ENCODE measurements at places on chromosomes 3 and 15.

GRCh38 chr15:74603789-74604705, 11.6 kb upstream of the CLK3 start:
- DNase-seq, result no peak

GRCh38 chr15:95799286-95800200, 531.0 kb upstream of the NR2F2 start:
- no peak for DNase-seq

GRCh38 chr15:31828594-31828993, 201.7 kb upstream of the CHRNA7 start:
- peak; percentile 75 for DNase-seq

GRCh38 chr3:65687741-65688140, 351.0 kb downstream of the MAGI1 start:
- DNase-seq, result no peak

DNA sequence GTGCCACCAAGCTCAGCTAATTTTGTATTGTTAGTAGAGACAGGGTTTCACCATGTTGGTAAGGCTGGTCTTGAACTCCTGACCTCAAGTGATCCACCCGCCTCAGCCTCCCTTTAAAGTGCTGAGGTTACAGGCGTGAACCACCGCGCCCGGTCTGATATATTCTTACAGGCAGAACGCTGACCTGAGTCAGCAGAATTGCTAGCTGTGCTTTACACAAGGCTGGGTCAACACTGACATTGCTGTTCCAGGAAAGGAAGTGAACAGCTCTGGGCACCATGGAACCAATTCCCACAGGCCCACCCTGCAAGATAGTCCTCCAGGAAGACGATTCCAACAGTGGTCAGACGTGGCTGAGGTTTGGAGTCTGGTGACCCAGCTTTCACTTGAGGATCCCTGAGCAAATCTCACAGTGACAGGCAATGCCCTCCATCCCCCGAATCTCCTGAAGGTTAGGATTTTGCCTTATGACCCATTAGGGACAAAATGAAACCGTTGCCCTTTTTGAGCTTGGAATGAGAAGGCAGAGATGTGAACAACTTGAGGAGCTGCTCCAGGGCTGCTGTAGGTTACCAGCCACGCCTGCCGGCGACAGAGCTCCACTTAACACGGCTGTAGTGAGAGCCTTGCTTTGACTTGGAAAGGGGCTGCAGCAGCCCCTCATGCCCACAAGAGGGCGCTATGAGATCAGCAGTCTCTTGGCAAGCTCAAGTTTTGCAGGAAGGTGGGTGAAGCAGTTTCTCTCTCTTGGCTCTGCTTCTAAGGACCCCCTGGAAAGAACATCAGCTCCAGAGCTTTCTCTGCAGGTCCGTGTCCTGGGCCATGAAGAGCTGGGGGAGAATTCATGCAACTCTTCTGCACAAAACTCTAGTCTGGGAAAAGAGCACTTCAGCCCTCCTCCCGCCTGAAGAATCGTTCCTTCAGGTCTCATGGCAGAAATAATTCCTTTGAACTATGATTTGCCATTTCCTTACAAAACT, 74.1 kb downstream of the SENP2 start:
- peak; percentile 65 for DNase-seq

- no peak for DNase-seq
These were observed 39.1 kb upstream of the DNAJC13 start for GRCh38 chr3:132378048-132378762.

GRCh38 chr15:101332061-101332467, 37.0 kb upstream of the SNRPA1 start:
- DNase-seq, result no peak

DNA sequence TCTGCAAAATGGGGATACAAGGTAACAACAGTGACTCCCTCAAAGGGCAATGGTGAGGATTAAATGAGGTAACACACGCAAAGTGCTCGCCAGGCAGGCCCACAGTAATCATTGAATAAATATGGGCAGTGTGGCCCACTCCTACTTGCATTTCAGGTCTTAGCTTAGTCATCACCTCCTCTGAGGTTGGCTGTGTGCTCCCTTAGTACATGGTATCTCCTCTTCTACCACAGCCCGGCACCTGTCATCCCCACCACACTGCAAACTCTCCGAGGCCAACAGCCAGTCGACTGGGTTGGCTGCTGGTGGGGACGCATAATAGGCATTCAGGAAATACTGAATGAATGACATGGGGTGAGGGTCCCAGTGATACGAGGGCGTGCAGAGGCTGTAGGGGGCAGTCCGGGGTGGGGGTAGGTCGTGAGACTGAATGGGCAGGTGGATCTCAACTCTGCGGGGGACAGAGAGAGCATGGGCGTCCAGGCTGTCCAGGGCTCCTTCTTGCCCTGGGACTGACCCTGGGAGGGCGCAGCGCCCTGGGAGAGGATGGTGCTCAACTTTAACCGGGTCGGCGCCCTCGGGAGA, 375 bp upstream of the MYZAP start:
- no peak for DNase-seq

DNA sequence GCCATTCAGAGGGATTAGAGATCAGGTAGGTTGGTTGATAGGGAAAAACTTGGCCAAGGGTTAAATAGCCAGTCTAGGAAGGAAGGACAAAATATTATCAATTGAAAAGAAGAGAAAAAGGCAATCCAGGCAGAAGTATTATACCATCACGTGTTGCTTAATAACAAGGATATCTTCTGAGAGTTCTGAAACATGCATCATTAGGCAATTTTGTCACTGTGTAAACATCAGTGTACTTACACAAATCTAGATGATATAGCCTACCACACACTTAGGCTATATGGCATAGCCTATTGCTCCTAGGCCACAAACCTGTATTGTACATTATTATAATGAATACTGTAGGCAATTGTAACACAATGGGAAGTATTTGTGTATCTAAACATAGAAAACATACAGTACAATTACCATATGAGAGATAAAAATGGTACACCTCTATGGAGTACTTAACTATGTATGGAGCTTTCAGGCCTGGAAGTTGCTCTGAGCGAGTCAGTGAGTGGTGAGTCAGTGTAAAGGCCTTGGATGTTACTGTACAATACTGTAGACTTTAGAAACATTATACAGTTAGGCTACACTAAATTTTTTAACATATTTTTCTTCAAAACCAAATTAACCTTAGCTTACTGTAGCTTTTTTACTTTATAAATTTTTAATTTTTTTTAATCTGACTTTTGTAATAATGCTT, 2.7 kb downstream of the TEX55 start:
- no peak for DNase-seq

DNA sequence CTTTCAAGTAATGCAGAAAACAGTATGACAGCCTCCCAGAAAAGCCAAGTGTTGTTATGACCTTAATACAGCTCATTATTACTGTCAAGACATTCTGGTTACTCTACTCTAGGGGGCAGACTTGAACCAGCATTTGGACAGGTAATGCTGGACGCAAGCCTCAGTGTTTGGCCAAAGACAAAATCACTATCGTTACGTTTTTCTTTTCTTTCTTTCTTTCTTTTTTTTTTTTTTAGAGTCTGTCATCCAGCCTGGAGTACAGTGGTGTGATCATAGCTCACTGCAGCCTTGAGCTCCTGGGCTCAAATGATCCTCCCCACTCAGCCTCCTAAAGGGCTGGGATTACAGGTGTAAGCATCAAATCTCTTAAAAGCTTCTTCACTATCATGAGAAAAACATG, 29.4 kb upstream of the TMEM45A start:
- DNase-seq, result peak; percentile 50

- DNase-seq, result no peak
These were observed 89.2 kb upstream of the MITF start for GRCh38 chr3:69650066-69650419.

DNA sequence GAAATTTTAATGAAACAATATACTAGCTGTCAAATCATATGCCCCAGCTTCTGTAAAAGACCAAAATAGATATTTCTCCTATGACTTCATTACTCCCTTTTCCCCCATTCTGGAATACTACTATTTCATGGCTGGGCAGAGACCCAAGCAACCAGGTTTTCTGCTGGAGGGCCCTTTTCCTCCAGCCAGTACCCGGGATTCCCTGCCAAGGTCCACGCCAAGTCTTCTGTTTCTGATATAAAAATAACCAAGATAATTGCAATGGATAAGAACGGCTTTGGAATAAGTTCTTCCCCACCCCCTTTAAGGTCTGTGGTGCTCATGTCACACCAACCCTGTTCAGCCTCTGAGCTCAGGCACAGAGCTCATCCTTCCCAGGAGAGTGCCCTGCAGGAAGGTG, 17.2 kb upstream of the NMNAT3 start:
- DNase-seq, result no peak

DNA sequence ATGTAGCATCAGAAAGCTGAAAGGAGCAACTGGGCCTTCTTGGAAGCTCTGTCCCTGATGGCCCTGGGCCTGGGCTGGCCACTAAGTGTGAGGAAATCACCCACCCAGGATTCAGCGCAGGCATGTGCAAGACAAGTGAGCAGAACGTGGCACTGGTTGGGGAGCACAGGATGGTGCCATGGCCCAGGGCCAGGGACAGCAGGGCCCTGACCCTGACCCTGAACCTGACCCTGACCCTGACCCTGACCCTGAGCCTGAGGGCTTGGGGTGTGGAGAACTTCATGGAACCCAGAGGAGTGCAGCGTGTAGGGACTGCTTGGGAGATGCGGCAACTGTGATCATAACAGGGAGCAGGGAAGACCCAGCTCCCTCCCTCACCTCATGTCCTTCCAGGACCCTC, 5.9 kb upstream of the ALDH1L1 start:
- DNase-seq, result no peak

GRCh38 chr3:135440746-135441145, 524.8 kb upstream of the PPP2R3A start:
- DNase-seq, result no peak

DNA sequence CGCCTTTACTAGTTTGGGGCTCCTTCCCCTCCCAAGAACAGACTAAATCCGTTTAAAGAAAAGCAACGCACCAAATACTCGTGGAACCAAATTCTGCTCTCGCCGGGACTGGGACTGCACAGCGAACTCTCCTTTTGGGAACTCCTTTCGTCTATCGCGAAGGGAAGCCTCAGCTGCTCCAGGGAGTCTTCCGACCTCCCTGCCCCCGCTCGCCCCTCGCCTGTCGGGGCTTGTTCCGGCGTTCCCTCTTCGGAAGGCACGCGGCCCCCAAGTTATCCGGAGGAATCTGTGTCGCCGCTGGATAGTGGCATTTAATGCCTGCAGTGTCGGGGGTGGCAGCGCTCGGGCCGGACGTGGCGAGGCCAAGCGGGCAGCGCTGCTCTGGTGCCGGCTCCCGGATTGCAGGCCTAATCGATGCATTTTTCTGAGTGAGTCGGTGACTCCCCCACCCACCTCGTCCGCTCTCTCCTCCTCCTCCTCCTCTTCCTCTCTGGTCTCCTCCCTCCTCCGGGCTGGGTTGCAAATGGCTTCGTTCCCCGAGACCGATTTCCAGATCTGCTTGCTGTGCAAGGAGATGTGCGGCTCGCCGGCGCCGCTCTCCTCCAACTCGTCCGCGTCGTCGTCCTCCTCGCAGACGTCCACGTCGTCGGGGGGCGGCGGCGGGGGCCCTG, at the start of gene TRIM71:
Gene TRIM71, plus strand, starts transcription at position 440 of the 671 bp plus-strand sequence. Its CDS starts 84 bp downstream, at position 524.
- no peak for DNase-seq

DNA sequence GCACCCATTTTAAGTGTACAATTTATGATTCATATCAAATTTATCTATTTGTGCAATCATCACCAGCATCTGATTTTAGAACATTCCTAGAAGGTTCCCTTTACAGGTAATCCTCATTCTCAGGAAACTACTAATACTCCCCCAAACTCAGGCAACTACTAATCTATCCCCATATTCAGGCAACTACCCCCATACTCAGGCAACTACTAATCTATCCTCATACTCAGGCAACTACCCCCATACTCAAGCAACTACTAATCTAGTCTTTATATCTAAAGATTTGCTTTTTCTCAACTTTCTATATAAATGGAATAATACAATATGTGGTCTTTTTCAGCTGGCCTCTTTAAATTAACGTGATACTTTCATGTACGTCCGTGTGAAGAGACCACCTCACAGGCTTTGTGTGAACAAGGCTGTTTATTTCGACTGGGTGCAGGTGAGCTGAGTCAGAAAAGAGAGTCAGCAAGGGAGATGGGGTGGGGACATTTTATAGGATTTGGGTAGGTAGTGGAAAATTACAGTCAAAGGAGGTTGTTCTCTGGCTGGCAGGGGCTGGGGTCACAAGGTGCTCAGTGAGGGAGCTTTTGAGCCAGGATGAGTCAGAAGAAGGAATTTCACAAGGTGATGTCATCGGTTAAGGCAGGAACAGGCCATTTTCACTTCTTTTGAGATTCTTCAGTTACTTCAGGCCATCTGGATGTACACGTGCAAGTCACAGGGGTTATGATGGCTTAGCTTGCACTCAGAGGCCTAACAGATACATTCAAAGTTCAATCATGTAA, 1444.5 kb upstream of the CADM2 start:
- no peak for DNase-seq

DNA sequence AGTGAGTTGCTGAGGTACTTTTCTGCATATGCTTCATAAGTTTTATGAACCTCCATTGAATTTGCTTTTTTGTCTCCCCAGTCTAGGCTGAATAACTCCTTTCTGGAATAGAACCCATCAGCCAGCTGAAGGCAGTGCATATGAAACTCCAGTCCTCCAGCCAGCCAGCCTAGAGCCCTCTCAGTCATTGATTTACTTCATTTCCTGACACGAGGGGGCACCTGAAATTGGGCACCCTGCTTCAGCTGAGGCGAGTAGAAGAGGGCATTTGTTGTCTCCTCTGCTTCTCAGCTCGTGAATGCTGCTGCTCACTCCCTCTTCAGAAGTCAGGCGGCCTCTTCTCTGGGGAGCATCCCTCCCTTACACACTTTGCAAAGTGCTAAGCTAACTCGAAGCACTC, 32.5 kb downstream of the CHST2 start:
- no peak for DNase-seq

- no peak for DNase-seq
These were observed 96.4 kb upstream of the WNT5A start for GRCh38 chr3:55583475-55583874.

GRCh38 chr15:81174125-81174791, 22.4 kb upstream of the IL16 start:
- DNase-seq, result peak; percentile 21

GRCh38 chr3:37453393-37454389, 279.3 kb upstream of the LRRFIP2 start:
- peak; percentile 68 for DNase-seq

DNA sequence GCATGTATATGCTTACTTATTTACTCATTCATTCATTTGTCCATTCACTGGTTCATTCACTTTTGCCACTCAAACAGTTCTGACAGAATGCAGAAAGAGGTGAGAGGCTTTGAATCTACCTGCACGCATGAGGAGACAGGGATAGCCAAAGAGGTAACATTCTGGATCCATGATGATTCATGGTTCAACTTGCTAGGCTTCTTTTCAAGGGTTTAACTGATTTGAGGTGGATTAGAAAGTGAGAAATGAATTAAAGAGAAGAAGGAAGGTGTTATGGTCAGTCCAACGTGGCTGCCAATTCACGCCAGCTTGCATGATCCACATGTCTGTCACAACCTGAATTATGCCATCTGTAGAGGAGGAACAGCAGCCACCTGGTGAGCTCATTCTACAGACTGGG, 260.6 kb downstream of the ARRDC4 start:
- no peak for DNase-seq

DNA sequence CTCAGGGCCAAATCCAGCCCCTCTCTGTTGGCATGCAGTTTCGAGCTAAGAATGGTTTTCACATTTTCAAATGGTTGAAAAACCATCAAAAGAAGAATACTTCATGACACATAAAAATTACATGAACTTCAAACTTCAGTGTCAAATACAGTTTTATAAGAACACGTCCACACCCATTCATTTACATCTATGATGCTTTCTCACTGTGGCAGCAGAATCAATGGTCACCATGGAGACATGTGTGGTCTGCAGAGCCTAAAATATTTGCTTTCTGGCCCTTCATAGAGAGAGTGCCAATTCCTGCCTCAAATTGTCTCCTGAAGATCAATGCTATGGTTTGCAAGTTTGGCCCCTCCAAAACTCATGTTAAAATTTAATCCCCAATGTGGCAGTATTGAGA, 405.8 kb downstream of the OCA2 start:
- DNase-seq, result no peak
